ENCODE measurements at places on chromosomes 11 and 22.

- DNase-seq: no peak
Observed at GRCh38 chr11:2660357-2660939, 39.3 kb downstream of the KCNQ1OT1 start.

- DNase-seq: no peak
Observed at GRCh38 chr11:69207165-69207889, 51.6 kb downstream of the SMIM38 start.

- no peak for DNase-seq
Observed at GRCh38 chr22:17518406-17518805, 44.9 kb upstream of the SLC25A18 start.

- DNase-seq: no peak
Observed at GRCh38 chr11:20488352-20488751, 100.8 kb downstream of the PRMT3 start.

DNA sequence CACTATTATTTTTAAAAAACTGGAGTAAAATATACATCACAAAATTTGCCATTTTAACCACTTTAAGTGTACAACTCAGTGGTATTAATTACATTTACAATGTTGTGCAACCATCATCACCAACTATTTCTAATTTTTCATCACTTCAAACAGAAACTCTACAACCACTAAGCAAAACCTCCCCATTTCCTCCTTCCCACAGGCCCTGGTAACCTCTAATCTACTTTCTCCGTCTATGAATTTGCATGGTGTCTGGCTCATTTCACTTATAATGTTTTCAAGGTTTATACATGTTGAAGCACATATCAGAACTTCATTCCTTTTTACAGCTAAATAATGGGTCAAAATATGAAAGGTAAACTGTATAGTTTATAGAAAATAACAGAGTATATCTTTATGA lies 24.4 kb downstream of the DDI1 start:
- DNase-seq: no peak

DNA sequence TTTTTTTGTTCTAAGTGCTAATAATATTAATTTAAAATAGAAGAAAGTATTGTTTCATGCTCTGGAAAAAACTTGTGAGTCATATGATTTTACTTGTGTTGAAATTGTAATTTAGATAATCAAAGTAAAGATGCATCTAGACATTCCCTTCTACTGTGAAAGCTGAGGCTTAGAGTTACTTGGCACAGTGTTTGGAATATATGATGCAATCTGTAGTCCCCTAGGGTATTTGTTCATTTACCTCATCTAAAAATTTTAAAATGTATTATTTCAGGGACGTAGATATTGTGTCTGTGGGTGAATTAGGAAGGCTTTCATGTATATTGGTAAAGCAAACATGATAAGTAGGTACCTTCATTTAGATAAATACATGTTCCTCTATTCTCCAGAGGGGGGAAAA lies 793.5 kb upstream of the CNTN5 start:
- DNase-seq: no peak

DNA sequence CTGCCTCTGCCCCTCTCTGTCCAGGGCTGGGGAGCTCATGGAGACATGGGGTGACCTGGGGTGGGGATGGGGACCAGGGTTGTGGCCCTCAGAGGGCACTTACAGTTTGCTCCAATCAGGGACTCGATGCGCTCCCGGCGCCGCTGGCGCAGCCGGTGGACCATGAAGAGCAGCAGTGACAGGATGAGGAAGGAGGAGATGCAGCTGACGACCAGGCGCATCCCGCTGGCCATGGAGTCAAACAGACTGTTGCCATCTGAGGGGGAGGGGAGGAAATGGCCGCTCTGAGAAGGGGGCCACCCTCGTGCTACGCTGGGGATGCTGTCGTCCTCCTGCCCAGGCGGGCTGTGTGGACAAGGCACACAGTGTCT lies 80.5 kb downstream of the DGCR2 start:
- no peak for DNase-seq

DNA sequence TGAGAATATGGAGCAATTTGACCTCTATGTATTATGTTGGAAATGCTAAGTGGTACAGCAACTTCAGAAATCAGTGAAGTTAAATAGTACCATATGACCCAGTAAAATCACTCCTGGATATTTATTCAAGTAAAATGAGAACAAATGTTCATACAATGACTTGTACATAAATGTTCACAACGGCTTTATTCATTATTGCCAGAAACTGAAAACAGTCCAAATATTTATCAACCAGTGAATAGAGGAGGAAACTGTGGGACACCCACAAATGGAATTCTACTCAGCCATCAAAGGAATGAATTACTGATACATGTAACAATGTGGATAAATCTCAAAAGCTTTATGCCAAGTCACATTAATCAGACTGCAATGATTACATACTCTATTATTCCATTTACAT lies 416.3 kb downstream of the AASDHPPT start:
- no peak for DNase-seq

GRCh38 chr22:43099095-43099494 lies 9.9 kb upstream of the TTLL1 start:
- no peak for DNase-seq

GRCh38 chr11:73995247-73995646 lies 12.6 kb upstream of the UCP2 start:
- DNase-seq: no peak

DNA sequence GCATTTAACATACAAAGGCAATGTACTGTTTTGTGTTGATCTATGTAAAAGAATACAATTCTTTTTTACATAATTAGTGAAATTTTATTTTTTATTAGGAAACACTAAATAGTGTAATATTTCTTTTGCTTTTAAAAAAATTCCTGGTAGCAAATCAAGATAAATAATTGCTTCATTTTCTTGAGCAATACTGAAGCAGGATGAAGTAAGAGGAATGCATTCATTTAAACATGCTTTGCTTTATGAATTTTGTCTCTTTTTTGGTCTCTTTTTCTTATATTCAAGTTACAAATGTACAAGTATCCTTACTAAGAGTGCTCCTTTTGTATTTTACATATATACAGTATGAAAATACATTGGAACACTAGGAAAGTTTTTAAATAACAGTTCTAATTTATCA lies 144.4 kb upstream of the TEAD1 start:
- DNase-seq: no peak
